ENCODE measurements at places on chromosomes 6 and 20.

GRCh38 chr20:11965602-11966001 lies 47.9 kb downstream of the BTBD3 start:
- DNase-seq = peak; percentile 4

DNA sequence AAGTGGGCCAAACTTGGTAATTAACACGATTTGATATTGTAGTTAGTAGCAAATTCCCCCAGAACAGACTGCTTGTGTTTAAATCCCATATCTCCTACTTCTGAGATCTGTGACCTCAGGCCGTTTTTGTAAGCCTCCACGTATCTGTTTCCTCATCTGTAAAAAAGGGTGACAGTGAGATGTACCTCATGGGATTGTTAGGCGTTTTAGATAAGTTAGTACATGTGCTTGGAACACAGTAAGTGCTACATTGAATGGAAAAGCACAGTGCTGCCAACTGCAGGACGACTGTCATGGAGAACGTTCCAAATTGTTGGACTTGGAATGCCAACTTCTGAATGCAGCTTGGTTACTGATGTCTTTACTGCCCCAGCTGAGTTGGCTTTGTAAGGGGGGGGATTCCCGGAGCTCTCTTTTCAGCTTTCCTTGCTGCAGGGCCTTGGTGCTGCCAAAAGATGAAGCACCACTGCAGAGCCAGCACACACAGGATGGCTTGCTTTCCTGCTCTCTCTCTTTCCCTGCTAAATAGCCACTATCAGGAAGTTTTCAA lies 108.6 kb downstream of the OPN5 start:
- DNase-seq = no peak

- DNase-seq = no peak
Observed at GRCh38 chr6:2947445-2947844, 23.9 kb downstream of the SERPINB6 start.

DNA sequence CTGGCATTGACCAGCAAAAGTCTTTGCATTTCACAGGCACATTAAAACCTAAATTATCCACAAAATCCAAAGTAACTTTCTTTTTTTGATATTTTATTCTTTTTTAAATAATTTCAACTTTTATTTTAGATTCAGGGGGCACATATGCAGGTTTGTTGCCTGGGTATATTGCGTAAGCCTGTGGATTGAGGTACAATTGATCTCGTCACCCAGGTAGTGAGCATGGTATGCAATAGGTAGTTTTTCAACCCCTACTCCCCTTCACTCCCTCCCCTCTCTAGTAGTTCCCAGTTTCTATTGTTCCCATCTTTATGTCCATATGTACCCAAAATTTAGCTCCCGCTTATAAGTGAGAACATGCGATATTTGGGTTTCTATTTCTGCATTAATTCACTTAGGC lies 97.6 kb downstream of the CEP57L1 start:
- DNase-seq = no peak

- DNase-seq = no peak
Observed at GRCh38 chr6:153958860-153959259, 80.2 kb upstream of the OPRM1 start.

DNA sequence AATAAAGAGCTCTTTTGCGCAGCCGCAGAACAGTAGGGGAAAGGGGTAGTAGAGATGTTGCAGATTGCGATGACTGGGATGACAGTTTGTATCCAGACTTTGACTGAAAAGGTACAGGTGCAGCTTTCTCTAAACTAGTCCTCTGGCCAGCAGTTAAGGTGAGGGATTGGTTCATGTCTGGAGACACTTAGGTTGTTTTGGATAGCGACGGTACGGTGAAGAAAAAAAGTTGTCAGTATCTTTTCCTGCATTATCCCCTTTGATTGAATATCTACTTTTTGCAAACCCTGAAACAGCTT lies 537 bp downstream of the PRR3 start:
- DNase-seq = peak; percentile 78

- DNase-seq = no peak
Observed at GRCh38 chr6:1860756-1861348, 251.1 kb downstream of the FOXC1 start.

DNA sequence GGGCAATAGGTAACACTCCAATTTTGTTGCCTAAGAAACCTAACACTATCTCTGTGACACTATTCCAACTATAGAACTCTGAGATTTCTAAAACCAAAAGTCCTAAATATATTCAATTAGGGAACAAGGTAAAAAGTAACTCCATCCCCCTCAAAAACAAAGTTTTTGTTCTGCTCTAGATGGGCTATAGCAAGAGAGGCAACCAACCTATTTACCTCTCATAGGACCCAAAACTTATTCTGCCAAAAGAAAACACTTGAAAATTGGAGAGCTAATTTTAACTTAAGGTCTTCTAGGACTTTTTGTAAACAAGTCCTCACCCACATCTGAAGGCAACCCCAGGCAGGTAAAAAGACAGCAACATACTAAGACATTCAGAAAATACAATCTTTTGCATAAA lies 7.7 kb downstream of the RBM39 start:
- no peak for DNase-seq

- no peak for DNase-seq
Observed at GRCh38 chr20:19473216-19473921, 260.9 kb downstream of the SLC24A3 start.

- DNase-seq = no peak
Observed at GRCh38 chr6:1208876-1209275, 103.0 kb upstream of the FOXQ1 start.

- DNase-seq = peak; percentile 8
Observed at GRCh38 chr6:141677598-141678211, 455.0 kb upstream of the GJE1 start.

DNA sequence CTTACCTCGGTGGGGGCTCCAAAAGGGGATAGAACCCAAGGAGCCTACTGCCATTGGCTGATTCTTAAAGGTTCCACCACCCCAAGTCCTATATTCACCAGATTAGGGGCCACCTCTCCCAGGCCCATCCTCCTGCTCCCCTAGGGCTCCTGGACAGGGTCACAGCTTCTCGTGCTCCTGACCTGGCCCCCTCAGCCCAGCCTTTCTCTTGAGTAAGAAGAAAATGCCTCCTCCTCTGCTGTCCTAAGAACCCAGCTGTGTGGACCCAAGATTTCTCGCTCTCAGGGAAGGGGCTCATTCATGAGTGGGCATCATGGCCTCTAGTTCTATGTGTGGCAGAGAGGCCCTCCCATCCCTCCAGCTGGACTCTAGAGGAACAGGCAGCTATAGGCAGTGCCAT lies 16.6 kb downstream of the HLA-DPB1 start:
- DNase-seq = no peak

GRCh38 chr6:36728289-36729160 lies 30.9 kb downstream of the RAB44 start:
- DNase-seq = no peak

- no peak for DNase-seq
Observed at GRCh38 chr6:164370773-164371172, 938.6 kb downstream of the C6orf118 start.

- DNase-seq = no peak
Observed at GRCh38 chr6:129704708-129705107, 5.3 kb downstream of the ARHGAP18 start.

GRCh38 chr6:128343706-128344105 lies 176.7 kb downstream of the PTPRK start:
- no peak for DNase-seq

DNA sequence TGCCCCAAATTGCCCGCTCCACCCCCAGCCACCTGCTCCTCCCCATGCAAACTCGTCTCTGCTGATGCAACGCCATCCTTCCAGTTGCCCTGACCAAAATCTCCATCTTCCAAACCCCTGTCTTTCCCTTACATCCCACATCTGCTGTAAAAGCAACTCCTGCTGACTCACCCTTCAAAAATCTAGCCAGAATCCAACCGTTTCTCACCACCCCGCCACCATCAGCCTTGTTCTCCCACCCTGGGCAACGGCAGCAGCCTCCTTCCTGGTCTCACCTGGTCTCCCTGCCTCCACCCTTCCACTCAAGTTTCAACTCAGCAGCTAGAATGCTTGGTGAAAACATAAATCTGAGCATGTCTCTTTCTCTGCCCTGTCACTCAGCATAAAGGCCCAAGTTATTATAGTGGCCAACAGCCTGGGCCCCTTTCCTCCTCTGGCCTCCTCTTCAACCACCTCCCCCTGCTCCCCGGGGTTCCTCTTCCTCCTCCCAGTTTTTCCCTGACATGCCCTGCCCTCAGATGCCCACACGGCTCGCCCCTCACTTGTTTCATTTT lies 7.2 kb upstream of the SYNJ2 start:
- DNase-seq = no peak

GRCh38 chr20:14963262-14963663 lies 625.9 kb upstream of the FLRT3 start:
- DNase-seq = no peak

- DNase-seq = no peak
Observed at GRCh38 chr6:169205176-169206160, 48.2 kb downstream of the THBS2 start.

DNA sequence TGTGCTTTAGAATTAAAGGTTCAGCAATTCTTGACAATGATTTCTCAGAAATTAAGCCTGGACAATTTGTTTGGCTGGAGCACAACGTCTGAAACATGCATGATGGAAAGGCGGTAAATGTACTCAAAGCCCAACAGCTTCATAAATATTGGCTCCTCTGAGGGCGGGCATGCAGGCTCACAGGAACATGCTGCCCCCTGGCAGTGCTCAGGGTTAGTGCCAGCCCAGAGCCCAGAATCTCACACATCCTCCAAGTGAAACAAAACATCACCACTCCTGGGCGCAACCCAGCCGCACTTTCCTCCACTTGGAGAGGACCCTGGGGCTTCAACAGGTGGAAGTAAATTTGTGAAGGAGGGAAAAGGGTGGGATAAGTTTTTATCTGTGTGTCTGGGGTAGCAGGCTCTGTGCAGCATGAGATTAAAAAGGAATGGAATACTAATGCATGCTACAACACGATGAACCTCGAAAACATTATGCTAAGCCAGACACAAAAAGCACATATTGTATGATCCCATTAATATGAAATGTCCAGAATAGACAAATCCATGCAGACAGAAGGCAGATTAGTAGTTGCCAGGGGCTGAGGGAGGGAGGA lies 54.1 kb upstream of the PTPRT start:
- peak; percentile 17 for DNase-seq

DNA sequence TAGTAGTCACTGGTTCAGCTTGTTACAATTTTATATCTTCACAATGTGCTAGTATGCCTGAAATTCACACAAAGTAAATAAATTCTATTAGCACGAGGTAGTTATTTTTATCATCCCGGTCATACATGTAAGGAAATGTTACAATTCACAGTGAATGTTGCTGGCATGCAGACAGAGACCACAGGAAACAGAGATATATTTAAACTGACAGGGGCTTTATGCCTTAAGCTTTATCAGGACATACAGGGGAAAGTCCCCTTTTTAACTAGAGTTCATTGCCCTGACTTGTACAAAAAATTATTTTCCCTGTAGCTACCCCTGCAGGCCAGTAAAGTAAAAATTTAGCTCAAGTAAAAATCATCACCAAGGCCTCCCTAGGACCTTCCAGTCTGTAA lies 712.0 kb upstream of the NRSN1 start:
- DNase-seq = peak; percentile 93

DNA sequence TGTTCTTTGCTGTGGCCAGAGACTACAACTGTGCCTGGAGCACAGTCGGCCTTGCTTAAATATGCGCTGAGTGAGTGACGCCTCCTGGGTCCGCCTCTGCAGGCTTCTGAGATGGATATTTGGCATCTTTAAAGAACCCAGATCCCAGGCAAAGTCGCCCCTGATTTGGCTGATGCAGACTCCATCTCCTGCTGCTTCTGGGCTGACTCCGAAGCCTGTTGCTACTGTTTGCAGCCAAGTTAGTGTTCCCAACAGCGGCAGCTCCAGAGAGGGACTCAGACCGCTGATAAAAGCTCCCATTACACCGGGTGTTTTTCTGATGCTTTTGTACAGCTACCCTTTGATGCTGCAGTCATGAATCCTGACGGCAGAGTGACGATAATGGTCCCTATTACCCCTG lies 83.0 kb upstream of the SULF2 start:
- no peak for DNase-seq

DNA sequence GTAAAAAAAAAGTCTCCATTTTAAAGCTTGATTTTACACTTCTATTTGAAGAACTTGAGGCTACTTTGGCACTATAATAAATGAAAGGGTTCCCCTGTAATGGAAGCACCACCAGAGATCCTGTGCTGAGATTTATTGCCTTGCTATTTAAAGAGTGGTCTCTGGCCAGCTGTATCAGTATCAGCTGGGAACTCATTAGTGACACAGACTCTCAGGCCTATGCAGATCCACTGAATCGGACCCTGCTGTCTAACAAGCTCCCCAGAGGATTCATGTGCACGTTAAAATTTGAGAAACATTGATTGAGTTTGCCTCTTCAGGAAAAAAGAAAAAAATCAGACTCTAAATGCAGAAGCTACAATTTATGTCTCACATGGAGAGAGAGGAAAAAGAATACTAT lies 299.9 kb upstream of the BMP2 start:
- no peak for DNase-seq

DNA sequence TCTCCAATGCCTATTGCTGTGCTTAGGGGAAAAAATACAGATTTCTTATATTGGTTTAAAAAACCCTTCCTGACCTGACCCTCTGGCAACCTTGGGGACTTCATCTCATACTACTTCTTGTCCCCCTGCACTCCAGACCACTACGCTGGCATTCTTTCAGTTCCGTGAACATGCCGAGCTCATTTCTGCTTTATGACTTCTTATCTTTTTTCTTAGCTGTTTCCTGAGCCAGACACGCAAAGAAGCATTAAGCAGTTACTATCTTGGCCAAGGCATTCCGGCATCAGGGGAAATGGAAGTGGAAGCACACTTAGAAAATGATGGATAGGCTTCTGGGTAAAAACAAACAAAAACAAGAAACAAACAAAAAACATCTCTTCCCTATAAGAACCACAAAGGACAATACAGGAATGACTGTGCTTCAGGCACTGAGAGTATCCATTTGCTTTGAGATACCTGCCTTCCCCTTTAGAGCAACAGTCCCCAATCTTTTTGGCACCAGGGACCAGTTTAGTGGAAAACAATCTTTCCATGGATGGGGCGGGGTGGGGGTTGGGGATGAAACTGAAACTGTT lies 4.4 kb upstream of the CCDC28A start:
- peak; percentile 94 for DNase-seq

DNA sequence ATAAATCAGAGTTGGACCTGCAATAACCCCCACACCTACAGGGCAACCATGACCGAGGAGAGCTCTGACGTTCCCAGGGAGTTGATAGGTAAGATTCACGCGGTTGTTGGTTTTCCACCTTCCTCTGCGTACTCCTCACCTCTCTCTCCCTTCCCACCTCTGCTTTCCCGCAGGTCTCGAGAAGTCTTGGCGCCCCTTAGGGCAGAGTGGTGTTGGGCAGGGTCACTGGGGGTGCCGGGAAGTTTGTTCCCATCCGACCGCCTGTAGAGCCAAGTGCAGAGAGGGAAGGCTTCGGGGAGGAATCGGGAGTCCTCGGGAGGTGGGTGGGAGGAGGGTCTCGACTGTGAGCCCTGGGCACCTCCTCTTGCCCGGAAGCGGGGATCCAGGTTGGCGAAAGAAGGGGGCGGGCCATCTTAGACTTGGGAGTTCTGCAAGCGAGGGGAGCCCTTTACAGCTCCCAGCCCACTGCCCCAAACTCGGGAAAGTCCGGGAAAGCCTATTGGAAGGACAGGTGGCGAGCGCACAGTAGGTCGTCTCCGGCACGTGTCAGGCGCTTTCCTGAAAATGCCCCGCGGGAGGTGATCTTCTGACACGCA lies 672 bp downstream of the CARMIL1 start:
- DNase-seq = no peak
